NCI-H2029 treated with DMSO at 0.1 percent for 48 hours (cell line): ENCODE measurements at places on chromosomes 4 and X.
A peak's percentile ranks its signal among the peaks of the same experiment; 100 is the strongest.

GRCh38 chrX:108396188-108396891 lies 41.9 kb downstream of the COL4A6 start:
- DNase-seq: no peak

DNA sequence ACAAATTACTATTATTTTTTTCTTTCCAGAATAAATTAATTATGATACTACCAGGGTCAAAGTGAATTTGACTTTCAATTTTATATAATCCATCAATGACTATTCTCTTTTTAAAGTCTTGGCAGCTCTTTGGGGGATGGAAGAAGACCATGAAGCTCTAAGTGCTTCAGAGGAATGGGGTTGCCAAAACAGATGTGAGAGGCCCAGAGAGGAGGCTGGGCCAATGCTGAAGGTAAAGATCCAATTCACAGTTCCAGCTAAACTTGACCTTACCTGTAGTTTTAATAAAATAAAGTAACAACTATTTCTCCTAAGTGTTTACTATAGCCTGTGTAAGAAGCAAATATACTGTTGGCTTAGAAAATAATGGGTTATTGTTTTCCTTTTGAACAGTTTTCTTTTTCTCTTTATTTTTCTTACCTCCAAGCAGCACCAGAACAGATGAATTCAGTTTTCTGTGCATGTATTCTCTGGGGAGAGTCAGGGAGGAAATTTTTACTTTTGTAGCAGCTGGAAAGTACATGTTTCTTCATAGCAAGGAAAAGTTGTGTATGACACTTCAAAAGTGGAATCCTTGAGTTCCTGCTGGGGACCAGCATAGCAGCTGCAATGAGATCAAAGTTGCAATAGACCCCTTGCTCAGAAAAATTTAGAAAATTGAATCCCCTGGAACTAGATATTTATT lies 104.9 kb downstream of the CEP44 start:
- DNase-seq: no peak

DNA sequence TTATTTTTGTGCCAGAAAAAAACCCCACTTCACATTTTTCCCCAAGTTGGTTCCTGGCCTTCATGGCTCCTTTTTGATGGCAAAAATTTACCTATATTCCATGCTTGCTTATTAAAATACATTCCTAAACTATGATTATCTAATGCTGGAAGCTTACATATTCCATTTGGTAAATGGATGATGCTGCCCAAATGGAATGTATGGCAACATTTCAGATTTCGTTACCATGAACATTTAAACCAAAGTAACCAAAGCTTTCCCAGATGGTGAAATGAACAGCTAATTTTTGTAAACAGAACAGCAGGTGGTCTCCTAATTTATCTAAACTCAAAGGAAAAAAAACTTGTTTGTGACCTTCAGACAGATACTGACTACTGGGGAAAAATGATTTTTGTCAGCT lies 110.8 kb upstream of the TEX13A start:
- DNase-seq: no peak

DNA sequence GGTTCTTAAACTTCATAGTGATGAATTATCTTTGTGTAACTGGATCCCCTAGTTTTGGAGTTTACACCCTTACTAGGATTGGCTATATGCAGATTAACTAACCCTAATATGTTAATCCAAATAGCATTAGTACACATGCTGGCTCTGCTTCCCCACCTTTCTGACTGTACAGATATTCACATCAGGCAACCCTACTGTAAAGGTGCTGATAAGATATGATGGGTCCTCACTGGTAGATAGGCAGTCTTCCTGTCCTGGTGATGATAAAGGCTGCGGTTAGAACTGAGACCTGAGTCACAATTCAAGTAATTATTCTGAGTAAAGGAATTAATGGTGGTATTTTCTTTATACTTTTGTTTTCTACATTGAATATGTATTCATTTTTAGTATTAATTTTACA lies 118.6 kb downstream of the COL4A5 start:
- DNase-seq: no peak

GRCh38 chrX:46904626-46905025 lies 7.6 kb upstream of the JADE3 start:
- no peak for DNase-seq

- no peak for DNase-seq
Observed at GRCh38 chr4:183468210-183469095, 24.0 kb downstream of the CDKN2AIP start.

DNA sequence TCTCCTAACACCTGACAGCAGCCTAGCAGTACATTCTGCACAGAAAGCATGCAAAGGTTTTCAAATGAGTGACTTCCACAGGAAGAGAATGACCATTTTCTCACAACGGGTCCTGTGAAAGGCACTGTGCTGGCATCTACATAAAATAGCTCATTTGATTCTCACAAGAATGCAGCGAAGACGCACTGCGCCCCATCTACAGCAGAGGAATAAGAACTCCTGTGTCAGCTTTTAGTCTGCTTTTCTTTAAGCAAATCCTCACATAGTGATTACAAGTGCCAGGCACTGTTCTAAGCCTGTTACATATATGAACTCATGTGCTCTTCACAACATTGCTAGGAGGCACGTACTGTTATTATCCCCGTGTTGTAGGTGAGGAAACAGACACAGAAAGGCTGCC lies 62.5 kb downstream of the AFAP1 start:
- DNase-seq: no peak

- DNase-seq: no peak
Observed at GRCh38 chr4:26434030-26434639, 56.1 kb downstream of the CCKAR start.

GRCh38 chrX:13198056-13198761 lies 121.6 kb downstream of the ATXN3L start:
- DNase-seq: no peak

- no peak for DNase-seq
Observed at GRCh38 chr4:165971933-165972332, 98.9 kb downstream of the TLL1 start.

GRCh38 chr4:113960684-113961321 lies 18.6 kb downstream of the ARSJ start:
- no peak for DNase-seq

GRCh38 chr4:107714256-107714655 lies 5.8 kb downstream of the PAPSS1 start:
- no peak for DNase-seq

GRCh38 chrX:49675075-49675719 lies 20.6 kb downstream of the PAGE1 start:
- DNase-seq: no peak

- DNase-seq: no peak
Observed at GRCh38 chrX:10648614-10649013, 28.2 kb upstream of the MID1 start.

DNA sequence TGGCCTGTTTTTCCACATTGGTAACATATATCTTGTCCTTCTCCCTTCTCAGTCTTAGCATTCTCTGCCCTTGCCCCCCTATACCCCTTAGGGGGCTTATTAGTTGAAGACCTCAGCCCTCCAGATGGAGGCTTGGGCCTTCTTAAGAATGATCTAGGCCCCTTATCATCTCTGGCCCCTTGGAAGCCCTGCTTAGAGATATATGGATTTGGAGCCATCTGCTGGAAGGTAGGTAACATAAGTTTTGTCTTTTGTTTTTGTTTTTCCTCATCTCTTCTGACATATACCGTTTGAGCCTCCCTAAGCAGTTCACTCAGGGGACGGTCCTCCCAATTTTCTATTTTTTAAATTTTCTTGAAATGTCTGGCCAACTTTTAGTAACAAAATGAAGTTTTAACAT lies 48.3 kb upstream of the NAP1L2 start:
- no peak for DNase-seq

DNA sequence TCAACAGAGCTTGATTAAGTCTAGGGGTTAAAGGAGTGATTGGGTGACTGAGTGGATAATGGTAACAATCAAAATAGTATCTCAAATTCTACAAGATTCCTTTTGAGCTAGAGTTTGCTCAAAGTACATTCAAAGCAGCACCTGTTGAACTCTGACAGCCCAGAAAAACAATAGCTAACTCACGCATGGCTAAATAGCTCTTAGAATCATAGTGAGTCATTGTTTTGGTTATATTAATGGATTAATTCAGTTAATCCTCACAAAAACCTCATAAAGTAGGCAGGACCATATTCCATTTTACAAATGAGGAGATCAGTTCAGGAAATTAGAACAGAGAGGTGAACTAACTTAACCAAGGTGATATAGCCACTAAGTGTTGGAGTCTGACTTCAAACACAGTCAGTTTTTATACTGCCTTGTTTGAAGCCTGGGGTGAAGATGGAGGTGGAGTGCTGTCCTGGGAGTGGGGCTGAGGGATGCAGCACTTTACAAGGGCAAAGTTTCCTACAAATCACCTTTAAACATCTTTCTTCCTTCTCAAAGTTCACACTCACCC lies 35.9 kb upstream of the PPM1K start:
- DNase-seq: no peak

DNA sequence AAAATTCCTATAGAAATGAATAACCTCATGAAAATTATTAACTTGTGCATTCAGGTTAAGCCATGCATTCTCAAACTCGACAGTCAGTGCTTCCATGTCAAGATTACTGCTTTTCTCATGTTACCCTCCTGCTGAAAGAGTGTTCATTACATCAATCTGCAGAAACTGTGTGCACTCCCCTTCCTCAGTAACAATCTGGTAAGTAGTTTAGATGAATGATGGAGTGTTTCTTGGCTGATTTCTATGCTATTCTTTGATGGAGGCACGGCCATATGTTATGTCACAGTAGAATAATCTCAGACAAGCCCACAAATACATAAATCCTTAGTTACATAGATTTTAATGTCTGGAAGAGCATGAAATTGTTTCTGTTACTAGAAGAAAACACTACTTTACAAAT lies 193.3 kb upstream of the FAM47A start:
- DNase-seq: no peak

DNA sequence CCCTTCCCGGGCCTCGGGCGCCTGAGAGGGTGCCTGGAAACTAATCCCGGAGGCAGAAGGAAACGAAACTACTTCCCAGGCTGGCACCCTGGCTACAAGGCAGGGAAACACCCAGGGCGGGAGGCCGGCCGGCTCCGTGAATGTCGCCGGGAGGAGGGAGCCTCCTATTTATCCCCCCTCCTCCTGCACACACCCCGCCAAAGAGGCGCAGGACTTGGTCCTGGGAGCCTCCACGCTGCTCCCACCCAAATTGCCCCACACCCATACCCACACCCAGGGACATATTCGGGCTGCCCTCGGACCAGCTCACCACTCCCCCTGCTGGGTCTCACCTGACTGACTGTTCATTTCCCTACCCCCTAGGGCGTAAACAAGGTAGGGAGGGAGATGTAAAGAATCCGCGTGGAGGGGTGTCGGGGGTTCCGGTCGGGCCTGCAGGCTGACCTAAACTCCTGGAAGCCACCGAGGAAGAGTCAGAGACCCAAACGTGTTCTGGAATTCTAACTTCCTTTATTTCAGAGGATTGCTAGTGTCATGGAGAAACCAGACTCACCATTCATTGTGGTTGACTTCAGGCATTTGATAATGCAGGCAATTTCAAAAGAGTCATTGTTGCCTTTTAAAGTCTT lies at the start of gene BTC:
TSS of gene BTC (minus strand) at position 142 of the 629 bp plus-strand sequence. CDS start 198 bp downstream, outside the sequence.
- DNase-seq: peak; percentile 14

DNA sequence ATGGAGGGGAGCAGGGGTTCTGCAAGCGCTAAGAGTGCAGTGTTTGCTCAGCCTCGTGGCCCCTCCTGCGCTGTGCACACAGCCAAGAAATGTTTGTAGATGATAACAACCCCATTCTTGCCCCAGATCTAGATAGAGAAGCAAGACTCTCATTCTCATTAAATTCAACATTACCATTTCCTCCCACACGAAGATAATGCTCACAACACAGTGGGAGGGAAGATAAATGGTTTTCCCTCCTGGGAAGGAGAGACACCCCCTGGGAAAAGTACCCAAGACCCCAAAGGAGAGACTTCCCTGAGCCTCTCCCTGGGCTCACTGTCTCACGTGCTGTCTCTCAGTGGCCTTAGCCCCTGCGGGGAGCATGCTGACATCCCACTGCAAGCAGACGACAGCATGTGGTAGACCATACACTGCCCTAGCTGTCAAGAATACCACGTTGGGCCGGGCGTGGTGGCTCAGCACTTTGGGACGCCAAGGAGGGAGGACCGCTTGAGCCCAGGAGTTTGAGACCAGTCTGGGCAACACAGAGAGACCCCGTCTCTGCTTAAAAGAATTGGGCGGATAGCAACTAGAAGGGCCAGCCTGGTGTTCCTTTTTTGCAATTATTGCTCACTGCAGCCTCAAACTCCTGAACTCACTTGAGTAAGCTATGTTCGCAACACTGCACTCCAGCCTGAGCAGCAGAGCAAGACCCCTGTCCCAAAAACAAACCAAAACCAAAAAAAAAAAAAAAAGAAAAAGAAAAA lies 34.9 kb upstream of the IQSEC2 start:
- DNase-seq: no peak

GRCh38 chrX:24741330-24741729 lies 47.6 kb downstream of the POLA1 start:
- no peak for DNase-seq

GRCh38 chr4:31146366-31146765 lies 426.2 kb downstream of the PCDH7 start:
- DNase-seq: no peak

- DNase-seq: no peak
Observed at GRCh38 chr4:47466056-47466785, 2.7 kb upstream of the COMMD8 start.

- no peak for DNase-seq
Observed at GRCh38 chr4:173345648-173346047, 11.5 kb upstream of the HMGB2 start.

GRCh38 chr4:116244771-116245170 lies 840.6 kb downstream of the TRAM1L1 start:
- DNase-seq: no peak

DNA sequence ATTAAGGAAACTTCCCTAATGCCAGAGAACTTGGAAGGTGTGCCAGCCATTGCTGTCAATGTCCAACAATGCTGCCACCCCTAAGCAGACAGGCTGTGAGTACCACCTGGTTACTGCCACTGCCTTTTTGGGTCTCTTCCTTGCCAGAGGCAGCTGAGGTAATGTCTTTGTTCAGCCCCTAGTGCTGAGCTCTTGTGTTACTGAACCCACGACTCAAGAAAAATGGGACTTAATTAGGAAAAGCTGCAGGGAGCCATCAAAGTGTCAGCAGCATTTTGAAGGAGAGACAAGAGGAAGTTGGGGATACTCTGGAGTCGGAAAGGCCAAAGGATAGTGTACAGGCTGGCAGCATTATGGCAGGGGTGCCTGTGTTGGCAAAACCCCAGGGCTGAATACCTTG lies 283.7 kb downstream of the AFF2 start:
- DNase-seq: no peak

- no peak for DNase-seq
Observed at GRCh38 chr4:60344908-60345307, 855.2 kb upstream of the ADGRL3 start.

GRCh38 chr4:125070861-125071260 lies 243.9 kb upstream of the FAT4 start:
- DNase-seq: no peak

GRCh38 chr4:119523399-119523798 lies 105.2 kb downstream of the PDE5A start:
- no peak for DNase-seq

- no peak for DNase-seq
Observed at GRCh38 chr4:18022572-18023050, 1.1 kb upstream of the LCORL start.

DNA sequence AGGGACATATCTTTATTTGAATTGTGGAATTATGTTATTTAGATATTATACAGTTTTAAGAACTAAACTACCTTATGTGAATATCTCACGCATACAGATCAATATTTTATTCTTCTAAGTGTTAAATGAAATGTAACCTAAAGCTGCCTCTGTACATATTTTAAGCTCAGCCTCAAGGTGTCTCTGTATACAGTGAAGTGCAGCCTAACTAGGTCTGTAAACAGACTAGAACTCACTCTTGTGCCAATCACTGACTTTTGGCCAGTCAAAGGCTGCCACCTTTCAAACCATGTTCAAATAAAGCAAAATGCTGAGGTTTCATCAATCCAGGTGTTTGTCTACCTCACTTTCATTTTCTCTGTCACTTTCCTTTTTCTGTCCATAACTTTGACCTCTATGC lies 1074.5 kb upstream of the PRKX start:
- DNase-seq: no peak
